ENCODE measurements at places on chromosomes 5 and 9.

DNA sequence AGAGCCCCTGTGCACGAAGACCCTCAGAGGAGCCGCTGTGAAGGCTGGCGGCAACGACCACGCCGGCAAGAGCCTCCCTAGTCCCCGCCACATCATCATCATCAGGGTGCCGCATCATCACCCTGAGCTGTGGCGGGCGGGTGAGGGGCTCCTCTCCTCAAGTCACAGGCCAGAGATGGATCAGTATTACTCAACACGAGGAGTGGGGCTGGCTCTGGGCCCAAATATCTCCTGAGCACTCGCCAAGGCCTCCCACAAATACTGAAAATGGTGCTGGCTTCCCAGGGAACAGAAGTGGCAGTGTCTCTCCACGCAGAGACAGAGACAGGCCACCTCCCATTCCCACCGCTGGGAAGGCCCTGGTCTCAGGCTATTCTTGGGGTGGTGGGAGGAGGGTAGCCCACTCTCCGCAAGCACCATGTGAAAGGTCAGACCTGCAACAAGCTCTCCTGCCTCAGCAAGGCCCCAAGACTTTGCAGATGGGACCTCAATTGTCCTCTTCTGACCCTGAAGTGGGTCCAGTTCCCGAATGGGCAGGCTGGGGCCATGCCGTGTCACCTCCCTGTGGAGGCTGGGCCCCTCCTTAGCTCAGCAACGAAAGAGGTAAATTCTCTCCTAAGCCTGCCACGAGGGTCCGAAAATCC lies 39.3 kb upstream of the ZNF354A start:
- no peak for DNase-seq

DNA sequence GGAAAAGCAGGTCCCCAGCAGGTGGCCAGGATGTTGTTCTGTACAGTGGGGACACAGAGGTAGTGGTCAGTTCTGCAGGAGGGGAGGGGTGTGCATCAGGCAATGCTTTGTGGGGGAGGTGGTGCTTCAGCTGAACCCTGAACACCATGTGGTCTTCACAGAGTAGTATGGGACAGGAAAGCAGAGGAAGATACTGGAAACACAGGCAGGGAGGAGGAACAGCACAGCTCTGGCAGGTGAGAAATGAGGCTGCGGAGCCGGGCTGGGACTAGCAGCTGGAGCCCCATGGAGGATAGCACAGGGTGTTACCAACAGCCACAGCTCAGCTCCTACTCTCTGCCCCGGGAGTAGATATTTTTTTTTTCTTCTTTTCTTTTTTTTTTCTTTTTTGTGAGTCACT lies 161.5 kb downstream of the ENTREP1 start:
- DNase-seq = no peak

DNA sequence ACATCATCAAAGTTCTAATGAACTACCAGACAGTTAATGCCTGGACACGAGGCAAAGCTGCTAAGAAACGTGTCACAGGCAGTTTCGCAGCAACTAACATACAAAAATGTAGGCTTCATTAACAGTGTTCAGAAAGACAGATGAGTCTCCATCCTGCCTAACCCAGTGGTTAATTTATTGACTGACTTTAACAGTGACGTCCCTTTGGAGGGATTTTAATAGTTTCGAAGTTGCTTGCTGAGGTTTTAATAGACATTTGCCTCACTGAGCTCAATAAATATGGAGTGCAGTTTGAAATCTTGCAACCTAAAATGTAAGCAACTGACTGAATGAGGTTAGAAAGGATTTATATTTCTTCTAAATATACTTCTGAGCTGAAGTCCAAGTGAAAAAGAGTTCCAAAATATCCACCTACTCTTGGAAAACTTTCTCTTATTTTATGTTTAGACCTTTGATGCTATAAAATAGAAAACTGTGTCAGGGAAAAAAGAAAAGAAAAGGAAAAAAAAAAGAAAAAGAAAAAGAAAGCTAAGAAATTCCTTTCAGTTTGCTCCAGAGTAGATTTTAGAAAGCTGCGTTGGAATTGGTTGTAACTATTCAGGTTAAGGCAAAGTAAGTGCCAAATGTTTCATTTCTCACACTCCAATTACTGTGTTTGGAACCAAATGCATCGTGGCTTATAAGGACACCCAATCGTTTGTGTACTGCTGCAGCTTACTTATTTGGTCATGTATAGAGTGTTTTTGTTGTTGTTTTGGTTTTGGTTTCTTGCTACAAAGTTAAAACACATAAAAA lies 2016.6 kb downstream of the MAT2B start:
- DNase-seq = no peak

GRCh38 chr5:136192526-136193321 lies at the start of gene SMIM32:
SMIM32 (minus strand) TSS chr5:136193162; CDS start chr5:136192524, 638 bp downstream.
- no peak for DNase-seq

- DNase-seq = no peak
Measured at GRCh38 chr5:179497636-179498340, 52.6 kb upstream of the RUFY1 start.

All from stimulated activated CD4-positive, alpha-beta T cell treated with anti-CD3 and anti-CD28 coated beads, TNF-alpha, amount 100 ng/mL, for 48 hours (primary cell).